DND-41 (cell line): ENCODE measurements at places on chromosomes 3 and 15.

GRCh38 chr3:9501226-9501625 lies 52.4 kb downstream of the LHFPL4 start:
- H3K36me3 ChIP-seq = no peaks in the 10 kb centered on the region
- H3K27me3 ChIP-seq = peaks cover 18% of the 10 kb centered on the region
- H3K4me1 ChIP-seq = no peaks in the 10 kb centered on the region
- H3K4me3 ChIP-seq = no peak overlapping the region
- H3K27ac ChIP-seq = no peak overlapping the region
- DNase-seq = no peak

- DNase-seq = no peak
- H3K4me3 ChIP-seq = no peak overlapping the region
- H3K36me3 ChIP-seq = no peaks in the 10 kb centered on the region
- H3K27ac ChIP-seq = no peak overlapping the region
- H3K27me3 ChIP-seq = peaks cover 10% of the 10 kb centered on the region
- no peaks in the 10 kb centered on the region for H3K4me1 ChIP-seq
Observed at GRCh38 chr3:156160647-156161046, 40.3 kb downstream of the KCNAB1 start.

DNA sequence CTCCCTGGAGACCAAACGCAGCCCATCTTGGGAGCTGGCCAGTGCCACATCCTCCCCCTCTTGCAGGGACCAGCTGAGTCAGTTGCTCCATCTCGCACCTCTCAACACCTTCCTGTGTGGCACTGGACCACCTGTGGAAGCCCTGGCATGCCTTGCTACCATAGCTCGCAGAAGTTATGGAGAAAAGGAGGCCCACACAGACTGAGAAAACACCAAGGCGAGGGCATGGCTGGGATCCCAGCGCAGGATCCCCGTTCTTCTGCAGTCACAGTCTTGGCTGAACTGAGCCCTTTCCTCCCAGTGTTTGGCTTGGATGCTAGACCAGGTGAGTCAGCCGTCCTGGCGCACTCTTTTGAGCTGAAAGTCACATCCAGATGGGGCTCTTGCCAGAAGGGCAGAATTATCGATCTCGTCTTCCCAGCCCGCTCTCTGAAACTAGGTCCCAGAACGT lies 46.9 kb downstream of the CHRD start:
- H3K27me3 ChIP-seq = no peaks in the 10 kb centered on the region
- no peak overlapping the region for H3K27ac ChIP-seq
- no peaks in the 10 kb centered on the region for H3K36me3 ChIP-seq
- H3K4me3 ChIP-seq = no peak overlapping the region
- DNase-seq = no peak

DNA sequence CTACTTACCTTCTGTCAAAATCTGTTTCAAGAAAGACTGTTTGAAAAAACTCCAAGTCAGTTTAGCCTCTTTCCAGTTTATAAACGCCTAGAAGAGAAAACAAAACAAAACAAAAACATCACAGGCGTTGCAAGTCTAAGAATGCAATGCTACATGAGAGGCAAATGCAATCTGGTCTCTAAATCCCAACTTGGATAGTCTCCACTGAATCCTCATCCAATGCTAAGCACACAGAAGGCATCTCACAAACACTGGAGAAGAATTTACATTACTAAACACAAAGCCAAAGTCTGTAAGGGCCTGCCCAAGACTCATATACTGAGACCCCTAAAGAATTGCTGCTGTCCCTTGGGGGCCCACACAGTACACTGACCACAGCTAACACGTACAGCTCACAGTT lies 18.4 kb downstream of the RFT1 start:
- peaks cover 52% of the 10 kb centered on the region for H3K36me3 ChIP-seq
- H3K27ac ChIP-seq = no peak overlapping the region
- H3K4me3 ChIP-seq = no peak overlapping the region
- H3K4me1 ChIP-seq = peaks cover 14% of the 10 kb centered on the region
- no peak for DNase-seq
- no peaks in the 10 kb centered on the region for H3K27me3 ChIP-seq

GRCh38 chr3:181755959-181756358 lies 44.2 kb downstream of the SOX2 start:
- DNase-seq = no peak
- no peak overlapping the region for H3K4me3 ChIP-seq
- H3K27ac ChIP-seq = no peak overlapping the region

- H3K27me3 ChIP-seq = no peaks in the 10 kb centered on the region
- H3K27ac ChIP-seq = no peak overlapping the region
- H3K36me3 ChIP-seq = no peaks in the 10 kb centered on the region
Observed at GRCh38 chr15:60729850-60730458, 251.0 kb upstream of the ICE2 start.

GRCh38 chr15:39135989-39136388 lies 444.9 kb upstream of the THBS1 start:
- H3K27ac ChIP-seq = no peak overlapping the region
- H3K36me3 ChIP-seq = no peaks in the 10 kb centered on the region
- no peak overlapping the region for H3K4me3 ChIP-seq

- no peak for DNase-seq
- H3K4me1 ChIP-seq = no peaks in the 10 kb centered on the region
- H3K27ac ChIP-seq = no peak overlapping the region
- H3K27me3 ChIP-seq = peaks cover 15% of the 10 kb centered on the region
Observed at GRCh38 chr3:157067114-157067513, 92.8 kb downstream of the CCNL1 start.

DNA sequence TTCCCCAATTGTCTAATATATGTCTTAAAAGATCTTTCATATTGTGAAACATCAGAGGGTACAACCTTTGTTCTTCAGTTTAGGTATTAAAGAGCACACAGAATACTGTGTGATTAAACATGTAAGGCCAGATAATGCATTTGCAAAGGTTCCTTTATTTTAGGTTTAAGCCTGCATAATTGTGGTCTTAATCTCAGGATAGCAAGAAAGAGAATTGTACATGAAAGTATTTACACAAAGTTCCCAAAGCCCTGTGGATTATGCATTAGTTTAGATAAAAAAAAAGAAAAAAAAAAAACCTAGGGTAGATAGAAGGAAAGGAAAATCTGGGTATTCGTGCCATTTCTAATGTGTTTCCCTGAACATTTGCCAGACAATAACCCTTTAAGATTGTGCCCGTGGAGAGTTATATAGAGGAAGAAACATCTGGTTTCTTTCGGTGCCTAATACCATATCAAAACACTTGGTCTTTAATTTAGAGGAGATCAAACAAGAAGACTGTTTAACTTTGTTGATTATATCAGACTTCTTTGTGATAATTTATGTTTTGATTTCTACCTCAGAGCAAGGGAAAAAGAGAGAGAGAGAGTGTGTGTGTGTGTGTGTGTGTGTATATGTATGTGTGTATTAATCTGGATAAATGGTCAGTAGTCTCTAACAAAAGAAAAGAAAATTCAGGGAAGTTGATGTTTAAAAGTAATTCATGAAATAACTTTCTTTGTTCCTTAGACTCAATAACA lies 139.6 kb upstream of the CGNL1 start:
- H3K27ac ChIP-seq = no peak overlapping the region
- no peak for DNase-seq
- H3K4me1 ChIP-seq = no peaks in the 10 kb centered on the region
- H3K4me3 ChIP-seq = no peak overlapping the region
- H3K27me3 ChIP-seq = no peaks in the 10 kb centered on the region

- H3K4me1 ChIP-seq = peaks cover 23% of the 10 kb centered on the region
- no peak overlapping the region for H3K4me3 ChIP-seq
- no peaks in the 10 kb centered on the region for H3K36me3 ChIP-seq
- DNase-seq = no peak
Observed at GRCh38 chr15:38623744-38624143, 59.1 kb upstream of the RASGRP1 start.

- H3K27me3 ChIP-seq = no peaks in the 10 kb centered on the region
- no peak for DNase-seq
- H3K36me3 ChIP-seq = no peaks in the 10 kb centered on the region
- no peak overlapping the region for H3K4me3 ChIP-seq
- H3K4me1 ChIP-seq = peaks cover 14% of the 10 kb centered on the region
- no peak overlapping the region for H3K27ac ChIP-seq
Observed at GRCh38 chr15:58582160-58582559, 150.4 kb downstream of the LIPC start.

- no peak overlapping the region for H3K27ac ChIP-seq
- DNase-seq = peak; percentile 14
- no peaks in the 10 kb centered on the region for H3K36me3 ChIP-seq
- no peaks in the 10 kb centered on the region for H3K27me3 ChIP-seq
- no peak overlapping the region for H3K4me3 ChIP-seq
Observed at GRCh38 chr3:126259411-126260391, 79.3 kb upstream of the ALDH1L1 start.

DNA sequence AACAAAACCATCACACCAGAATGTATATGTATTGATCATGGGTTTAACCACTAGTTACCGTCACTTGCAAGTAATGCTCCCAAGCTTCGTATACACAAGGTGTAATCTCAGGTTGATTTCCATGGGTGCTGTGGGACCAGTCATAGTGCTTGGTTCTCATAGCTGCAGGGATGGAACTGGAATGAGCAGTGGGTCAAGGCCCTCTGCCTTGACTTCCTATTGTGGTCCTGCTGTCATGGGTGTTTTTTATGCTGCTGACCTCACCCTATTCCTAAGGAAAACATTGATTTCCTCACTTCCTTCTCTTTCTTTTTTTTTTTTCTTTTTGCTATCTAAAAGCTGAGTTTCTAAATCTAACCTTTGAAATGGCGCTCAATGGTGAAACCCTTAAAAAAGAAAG lies 325.6 kb upstream of the RASGRP1 start:
- H3K27ac ChIP-seq = no peak overlapping the region
- no peaks in the 10 kb centered on the region for H3K36me3 ChIP-seq
- H3K4me1 ChIP-seq = no peaks in the 10 kb centered on the region
- H3K27me3 ChIP-seq = no peaks in the 10 kb centered on the region
- no peak overlapping the region for H3K4me3 ChIP-seq

DNA sequence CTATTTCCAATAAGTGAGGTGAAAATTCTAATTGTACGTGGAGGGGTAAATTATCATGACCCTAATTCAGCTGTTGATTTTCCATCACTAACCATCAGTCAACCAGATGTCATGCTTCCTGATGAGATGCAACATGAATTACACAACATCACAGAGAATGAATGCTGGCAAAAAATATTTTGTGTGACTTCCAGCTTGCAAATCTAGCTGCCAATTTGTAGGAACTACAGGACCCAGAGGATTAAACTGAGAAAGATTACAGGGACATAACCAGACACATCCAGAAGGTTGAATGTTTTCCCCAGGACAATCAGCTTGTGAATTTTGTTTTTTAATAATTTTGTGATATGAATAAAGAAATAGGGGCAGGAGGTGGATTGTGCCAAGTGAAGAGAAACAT lies 349.0 kb upstream of the ATP10A start:
- H3K27ac ChIP-seq = no peak overlapping the region
- H3K4me1 ChIP-seq = no peaks in the 10 kb centered on the region
- H3K27me3 ChIP-seq = no peaks in the 10 kb centered on the region
- H3K36me3 ChIP-seq = no peaks in the 10 kb centered on the region
- H3K4me3 ChIP-seq = no peak overlapping the region

DNA sequence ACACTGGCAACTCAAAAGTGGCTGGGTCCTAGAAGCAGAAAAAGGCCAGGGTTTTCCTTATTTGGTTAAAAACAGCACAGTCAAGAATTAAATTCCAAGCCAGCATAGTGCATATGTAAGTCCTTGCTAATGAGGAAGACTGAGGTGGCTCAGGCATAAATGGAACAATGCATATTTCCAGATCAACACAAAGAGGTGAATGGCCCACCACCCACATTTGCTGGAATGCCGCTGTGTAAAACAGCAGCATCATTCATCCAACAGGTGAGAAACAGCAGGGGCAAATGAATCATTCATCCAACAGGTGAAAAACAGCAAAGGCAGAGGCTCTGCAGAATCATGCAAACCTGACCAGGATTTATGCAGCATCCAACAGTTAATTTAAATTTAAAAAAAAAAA lies 32.9 kb downstream of the GPR176 start:
- H3K36me3 ChIP-seq = no peaks in the 10 kb centered on the region
- peaks cover 13% of the 10 kb centered on the region for H3K27me3 ChIP-seq
- H3K4me1 ChIP-seq = no peaks in the 10 kb centered on the region
- H3K27ac ChIP-seq = no peak overlapping the region
- H3K4me3 ChIP-seq = no peak overlapping the region

DNA sequence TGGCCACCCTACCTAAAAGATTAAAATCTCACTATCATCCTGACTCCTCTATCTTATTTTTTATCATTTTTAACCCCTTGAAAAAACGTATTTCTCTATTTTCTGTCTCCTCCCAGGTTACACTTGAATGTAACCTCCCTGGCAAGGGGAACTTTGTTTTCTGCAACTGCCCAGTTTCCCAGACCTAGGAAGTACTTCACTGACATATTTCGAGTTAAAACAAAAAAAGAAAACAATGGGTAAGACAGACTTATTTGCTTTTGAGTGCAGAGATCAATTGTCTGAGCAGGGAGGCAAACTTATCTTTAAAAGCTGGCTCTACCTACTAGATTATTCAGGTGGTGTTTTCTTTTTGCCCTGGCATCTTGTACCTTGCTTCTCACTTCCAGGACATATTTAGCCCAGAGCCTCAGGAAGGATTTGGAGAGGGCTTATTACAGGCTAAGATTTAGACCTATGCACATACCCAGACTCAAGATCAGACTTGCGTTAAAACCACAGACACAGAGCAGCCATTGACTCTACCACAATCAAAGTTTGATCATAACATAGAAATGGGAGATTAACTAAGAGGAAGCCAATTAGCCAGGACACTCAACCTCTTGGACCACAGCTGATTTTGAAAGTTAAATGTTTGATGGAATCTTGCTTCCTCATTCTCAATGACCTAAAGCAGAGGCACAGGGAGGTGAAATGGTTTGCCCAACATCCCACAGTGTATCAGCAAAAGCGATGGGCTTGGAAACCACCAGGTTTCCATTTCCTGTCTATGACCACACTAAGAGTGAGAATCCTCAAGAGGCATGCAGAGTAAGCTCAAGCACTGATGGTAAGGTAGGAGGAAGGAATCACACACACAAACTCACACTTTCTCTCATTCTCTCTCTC lies 169.5 kb upstream of the THBS1 start:
- no peaks in the 10 kb centered on the region for H3K36me3 ChIP-seq
- no peaks in the 10 kb centered on the region for H3K4me1 ChIP-seq
- H3K27me3 ChIP-seq = peaks cover 5% of the 10 kb centered on the region
- H3K4me3 ChIP-seq = no peak overlapping the region
- no peak overlapping the region for H3K27ac ChIP-seq

GRCh38 chr3:195760345-195761122 lies 39.8 kb downstream of the MUC20 start:
- H3K4me1 ChIP-seq = no peaks in the 10 kb centered on the region; the same call in 1 of the 2 replicates
- H3K36me3 ChIP-seq = no peaks in the 10 kb centered on the region
- DNase-seq = no peak
- H3K4me3 ChIP-seq = no peak overlapping the region
- no peaks in the 10 kb centered on the region for H3K27me3 ChIP-seq
